ENCODE measurements at places on chromosomes 16 and 17.

- DNase-seq = no peak
Measured at GRCh38 chr17:41730479-41730878, 4.0 kb downstream of the HAP1 start.

DNA sequence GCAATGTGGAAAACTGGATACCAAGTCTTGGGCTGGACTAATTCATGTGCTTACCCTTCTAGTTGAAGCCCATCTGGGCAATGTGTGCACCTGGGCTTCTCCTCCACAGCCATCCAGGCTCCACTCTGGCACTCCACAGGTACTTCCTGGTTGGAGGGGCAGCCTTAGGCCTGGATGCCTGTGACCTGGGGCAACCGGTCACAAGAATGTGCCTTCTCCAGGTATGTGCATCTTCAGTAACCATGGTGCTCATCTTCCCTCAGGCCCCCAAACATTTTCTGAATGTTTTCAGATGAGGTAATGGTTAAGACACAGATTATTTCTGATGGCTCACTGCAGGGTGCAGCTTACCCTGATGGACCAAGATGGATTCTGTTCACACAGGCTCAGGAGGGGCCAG lies 11.1 kb downstream of the C16orf86 start:
- no peak for DNase-seq

DNA sequence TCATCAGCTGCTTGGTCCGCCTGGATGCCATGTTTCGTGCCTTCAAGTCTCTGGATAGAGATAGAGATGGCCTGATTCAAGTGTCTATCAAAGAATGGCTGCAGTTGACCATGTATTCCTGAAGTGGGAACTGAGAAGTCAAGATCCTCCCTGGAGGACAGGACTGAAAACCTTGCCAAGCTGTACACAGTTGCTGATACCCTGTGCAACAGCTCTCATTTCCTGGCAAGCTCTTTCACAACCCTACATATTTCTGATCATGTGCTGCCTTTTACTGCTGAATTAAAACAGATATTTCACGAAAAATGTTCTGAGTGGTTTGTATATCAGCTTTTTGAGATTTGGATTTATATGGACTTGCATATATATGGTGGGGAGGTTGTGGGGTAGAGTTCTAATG lies 898 bp downstream of the CAPNS2 start:
- DNase-seq = no peak

DNA sequence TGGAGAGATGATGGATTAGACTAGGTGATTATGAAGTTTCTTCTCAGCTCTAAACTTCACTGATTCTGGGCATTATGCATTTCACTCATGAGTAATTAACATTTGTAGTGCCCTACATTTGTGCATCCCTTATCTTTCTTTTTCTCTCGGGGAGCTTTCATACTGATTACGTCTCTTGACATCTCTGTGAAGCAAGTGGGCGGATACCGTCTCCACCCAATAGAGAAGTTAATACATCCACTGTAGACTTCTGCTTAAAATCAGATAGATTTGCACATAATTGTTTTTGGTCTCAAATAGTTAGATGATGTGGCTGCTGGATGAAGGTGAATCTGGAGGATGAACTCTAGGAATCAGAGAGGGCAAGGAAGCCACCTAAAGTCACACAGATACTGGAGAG lies 653.6 kb upstream of the EEF2KMT start:
- DNase-seq = no peak

DNA sequence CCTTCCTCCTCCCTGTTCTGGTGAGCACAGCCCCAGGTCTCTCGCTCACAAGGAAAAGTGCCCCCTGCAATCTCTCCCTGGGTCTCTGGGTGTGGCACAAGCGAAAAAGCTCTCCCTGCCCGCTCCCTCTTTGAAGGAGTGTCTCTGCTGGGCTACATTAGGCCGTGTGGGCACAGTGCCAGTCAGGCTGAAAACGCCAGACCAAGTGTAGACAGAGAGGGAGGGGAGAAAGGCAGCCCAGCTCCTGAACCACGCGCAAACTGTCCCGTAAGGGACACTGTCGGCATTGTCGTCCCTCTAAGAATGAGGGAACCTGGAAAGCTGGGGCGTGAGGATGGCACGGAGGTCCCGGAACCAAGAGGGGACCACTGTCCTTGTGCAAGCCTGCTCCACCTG lies 3.9 kb downstream of the SMIM5 start:
- DNase-seq = no peak

GRCh38 chr17:76446449-76447231 lies 6.3 kb downstream of the UBE2O start:
- no peak for DNase-seq

DNA sequence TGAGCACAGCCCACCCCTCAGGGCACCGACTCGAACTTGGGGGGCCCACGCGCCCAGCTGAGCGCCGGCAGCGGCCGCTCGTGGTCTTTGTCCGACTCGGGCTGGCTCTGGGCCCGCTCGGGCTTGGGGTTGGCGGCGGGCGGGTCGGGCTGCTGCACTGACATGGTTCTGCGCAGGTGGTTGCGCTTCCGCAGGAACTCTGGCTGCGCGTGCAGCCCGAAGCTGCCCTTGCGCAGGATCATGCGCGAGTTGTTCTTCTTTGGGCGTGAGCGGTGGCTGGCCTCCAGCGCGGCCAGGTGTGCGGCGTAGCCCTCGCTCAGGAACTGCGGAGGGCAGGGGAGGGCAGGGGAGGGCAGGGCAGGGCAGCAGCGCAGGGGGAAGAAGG lies 11.1 kb downstream of the PIMREG start:
- no peak for DNase-seq

DNA sequence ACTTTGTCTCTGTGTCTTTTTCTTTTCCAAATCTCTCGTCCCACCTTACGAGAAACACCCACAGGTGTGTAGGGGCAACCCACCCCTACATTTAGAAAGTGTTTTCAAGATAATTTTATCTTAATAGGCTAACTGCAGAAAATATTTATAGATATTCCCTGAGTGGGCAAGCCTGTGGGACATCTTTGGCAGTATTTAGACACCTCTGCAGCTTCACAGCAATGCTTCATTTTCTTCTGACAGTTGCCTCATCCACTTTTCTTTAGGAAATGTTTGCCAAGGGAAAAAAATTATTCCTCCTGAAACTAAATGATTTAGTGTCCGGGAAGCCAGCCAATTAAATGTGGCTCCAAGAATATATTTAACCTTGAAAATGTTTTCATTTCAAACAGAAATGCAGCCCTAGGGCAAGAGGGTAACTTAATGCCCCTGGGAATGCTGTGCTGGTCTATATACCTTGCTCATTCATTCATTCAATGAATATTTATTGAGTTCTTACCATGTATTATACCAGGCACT lies 290.4 kb downstream of the ABCC12 start:
- DNase-seq = no peak

DNA sequence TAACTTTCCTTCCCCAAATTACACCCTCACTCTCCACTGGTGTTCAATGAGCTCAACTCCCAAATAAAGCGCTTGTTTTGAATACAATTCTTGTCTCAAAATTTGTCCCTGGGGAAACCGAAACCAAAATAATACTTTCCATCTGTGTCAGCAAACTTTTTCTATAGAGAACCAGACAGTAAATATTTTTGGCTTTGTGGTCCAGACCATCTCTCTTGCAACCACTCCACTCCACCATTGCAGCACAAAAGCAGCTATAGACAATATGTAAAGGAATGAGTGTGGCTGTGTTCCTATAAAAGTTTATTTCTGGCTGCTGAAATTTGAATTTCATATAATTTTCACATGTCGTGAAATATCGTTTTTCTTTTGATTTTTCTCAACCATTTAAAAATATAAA lies 84.6 kb upstream of the ERCC4 start:
- DNase-seq = no peak

DNA sequence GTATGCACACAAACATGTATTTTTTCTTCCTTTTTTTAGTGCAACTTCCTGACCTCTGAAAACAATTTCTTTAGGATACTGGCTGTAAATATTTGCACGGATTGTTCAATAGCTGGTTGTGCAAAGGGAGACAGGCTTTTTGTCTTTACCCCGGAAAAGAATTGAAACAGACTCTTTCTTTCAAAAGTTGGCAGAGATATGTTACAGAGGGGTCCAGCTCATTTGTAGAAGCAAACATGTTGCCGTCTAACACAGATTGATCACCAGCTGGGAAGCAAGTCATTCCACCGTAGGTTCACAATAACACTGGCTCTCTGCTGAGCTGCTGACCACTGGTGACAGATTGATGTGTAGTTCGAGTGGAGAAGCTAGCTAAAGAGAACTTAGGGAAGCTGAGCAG lies 130.9 kb downstream of the STX8 start:
- DNase-seq = no peak

DNA sequence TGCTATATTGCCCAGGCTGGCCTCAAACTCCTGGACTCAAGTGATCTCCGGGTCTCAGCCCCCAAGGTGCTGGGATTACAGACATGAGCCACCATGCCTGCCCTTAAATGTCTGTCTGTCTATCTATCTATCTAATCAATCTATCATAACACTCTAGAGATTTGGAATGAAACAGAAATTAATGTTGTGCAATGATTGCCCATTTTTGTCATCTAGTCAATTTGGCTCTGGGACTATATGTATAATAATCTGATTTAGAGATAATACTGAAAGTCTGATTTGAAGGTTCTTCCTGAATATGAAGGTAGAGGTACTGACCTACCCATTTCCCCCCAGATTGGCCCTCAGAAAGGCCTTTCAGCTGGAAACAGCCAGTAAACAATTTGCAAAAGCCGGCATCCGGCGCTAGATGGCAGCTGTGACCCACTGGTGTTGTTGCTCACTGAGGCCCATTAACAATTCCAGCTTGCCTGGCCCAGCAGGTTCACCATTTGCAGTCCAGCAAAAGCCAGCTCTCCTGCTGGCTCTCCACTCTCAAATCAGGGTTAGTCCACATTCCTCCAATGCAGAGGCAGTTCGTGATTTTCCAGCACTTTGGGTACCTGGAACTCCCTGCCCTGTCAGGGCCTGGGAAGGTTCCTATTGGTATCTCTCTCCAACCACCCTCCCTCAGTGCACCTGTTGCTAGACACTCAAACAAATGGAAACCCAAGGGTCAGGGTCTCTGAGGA lies 22.9 kb upstream of the C16orf87 start:
- peak; percentile 43 for DNase-seq

DNA sequence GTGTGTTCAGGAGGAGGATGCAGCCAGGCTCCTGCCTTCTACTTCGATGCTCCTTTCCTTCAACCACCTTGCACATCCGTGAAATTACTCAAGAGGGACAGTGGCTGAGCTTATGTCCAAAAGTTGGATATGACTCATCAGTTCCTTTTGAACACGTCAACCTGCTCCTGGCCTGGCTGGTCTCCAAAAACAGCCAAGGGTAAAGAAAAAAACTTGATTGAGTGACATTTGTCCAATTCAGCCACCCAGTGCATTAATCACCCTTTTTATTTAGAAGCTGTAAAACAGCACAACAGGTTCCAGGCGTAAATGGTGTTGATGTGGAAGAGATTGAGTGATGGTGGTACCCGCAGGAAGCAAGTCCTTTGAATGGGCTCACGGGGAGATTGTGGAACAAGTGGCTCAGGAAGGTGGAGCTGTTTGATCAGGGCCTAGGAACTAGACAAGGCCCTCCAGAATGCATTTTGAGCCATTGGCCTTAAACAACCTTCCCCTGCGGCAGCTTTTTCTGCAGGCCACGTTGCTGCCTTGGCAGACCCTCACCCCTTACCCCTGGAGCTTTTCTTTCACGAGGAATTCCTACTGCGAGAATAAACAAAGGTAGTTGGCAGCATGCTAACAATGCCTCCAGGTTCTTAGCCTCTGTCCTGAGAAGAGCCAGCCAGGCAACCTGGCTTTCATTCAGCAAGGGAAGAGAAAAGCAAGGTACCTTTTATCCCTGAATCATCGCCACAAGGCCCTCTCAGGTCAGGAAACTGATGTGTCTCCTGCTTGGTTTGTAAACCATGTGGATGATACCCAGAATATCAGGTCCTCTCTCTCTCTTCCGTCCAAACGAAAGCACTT lies 173.3 kb upstream of the CACNG5 start:
- no peak for DNase-seq

GRCh38 chr17:69729944-69730343 lies 315.4 kb downstream of the MAP2K6 start:
- no peak for DNase-seq

DNA sequence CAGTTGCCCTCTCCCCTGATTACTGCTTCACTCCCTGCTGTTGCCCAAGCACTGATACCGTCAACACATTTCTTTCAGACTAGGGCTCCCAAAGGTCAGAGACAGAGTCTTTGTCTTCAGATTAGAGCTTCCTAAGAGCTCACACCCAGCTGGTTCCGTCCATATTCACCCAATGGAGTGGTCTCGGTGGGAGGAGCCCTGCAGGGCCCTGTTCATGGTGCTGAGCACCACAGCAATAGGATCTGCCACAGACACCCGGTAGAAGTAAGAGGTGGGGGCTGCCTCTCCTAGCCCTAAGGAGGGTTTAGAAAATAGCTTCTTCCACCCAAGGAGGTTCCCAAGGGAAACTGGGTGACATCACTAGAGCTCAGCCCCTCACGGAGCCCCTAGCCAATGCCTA lies 128.3 kb downstream of the CCDC144A start:
- DNase-seq = no peak

- no peak for DNase-seq
Measured at GRCh38 chr16:5928476-5929065, 831.0 kb upstream of the EEF2KMT start.

- DNase-seq = no peak
Measured at GRCh38 chr16:88681709-88682451, 4.4 kb downstream of the SNAI3 start.

- DNase-seq = no peak
Measured at GRCh38 chr16:57606847-57607501, 21.5 kb upstream of the ADGRG1 start.

- DNase-seq = peak; percentile 91
Measured at GRCh38 chr16:1677942-1678499, at the start of gene JPT2. Gene JPT2, plus strand, starts transcription at chr16:1678279. Its CDS starts 34 bp downstream, at chr16:1678313.

DNA sequence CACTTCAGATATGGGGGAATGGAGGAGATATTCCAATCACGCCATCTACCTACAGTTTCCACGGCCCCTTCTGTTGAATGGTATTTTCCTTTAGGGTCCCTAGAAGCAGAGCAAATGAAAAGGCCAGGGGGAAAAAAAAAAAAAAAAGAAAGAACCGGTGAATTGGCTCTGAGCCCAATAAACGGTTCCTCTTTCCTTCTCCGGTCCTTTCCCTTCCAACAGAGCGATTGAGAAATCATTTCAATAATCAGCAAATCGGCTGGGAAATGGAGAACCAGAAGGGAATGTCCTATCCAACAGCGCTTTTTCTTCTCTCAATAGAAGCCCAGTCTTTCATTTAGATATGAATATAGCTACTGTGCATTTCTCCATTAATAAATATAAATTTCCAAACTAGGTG lies 26.8 kb upstream of the HOXB13 start:
- DNase-seq = no peak

Measured in T-helper 9 cell (primary cell).